Activated CD8-positive, alpha-beta memory T cell treated with anti-CD3 and anti-CD28 coated beads, Interleukin-2, amount 50 U/mL, for 4 hours (primary cell): ENCODE measurements at places on chromosomes 12 and 14.

GRCh38 chr12:106980944-106981343 lies 6.0 kb downstream of the MTERF2 start:
- no peak for DNase-seq

- no peak for DNase-seq
Measured at GRCh38 chr12:52791271-52792184, 4.4 kb downstream of the KRT3 start.

DNA sequence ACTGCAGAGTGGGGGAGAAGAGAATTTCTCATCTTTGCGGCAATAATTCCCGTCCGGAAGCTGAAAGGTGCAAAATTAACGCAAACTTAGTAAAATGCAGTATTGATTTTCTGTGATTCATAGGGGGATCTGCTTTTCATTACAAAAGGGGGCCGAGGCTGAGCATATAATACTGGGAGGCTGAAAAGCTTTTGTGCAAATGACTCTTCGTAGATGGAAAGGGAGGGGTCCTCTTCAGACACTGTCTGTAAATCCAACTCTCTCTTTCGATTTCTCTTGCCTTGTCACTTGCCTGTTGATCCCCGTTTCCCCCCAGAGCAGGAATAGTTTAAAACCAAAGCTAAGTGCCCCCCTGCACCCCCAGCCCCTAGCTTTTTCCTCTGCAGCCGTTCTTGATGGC lies 258.2 kb downstream of the VRK1 start:
- no peak for DNase-seq

- no peak for DNase-seq
Measured at GRCh38 chr12:82723891-82724290, 37.2 kb downstream of the TMTC2 start.

- no peak for DNase-seq
Measured at GRCh38 chr14:56138928-56139327, 20.7 kb downstream of the PELI2 start.

DNA sequence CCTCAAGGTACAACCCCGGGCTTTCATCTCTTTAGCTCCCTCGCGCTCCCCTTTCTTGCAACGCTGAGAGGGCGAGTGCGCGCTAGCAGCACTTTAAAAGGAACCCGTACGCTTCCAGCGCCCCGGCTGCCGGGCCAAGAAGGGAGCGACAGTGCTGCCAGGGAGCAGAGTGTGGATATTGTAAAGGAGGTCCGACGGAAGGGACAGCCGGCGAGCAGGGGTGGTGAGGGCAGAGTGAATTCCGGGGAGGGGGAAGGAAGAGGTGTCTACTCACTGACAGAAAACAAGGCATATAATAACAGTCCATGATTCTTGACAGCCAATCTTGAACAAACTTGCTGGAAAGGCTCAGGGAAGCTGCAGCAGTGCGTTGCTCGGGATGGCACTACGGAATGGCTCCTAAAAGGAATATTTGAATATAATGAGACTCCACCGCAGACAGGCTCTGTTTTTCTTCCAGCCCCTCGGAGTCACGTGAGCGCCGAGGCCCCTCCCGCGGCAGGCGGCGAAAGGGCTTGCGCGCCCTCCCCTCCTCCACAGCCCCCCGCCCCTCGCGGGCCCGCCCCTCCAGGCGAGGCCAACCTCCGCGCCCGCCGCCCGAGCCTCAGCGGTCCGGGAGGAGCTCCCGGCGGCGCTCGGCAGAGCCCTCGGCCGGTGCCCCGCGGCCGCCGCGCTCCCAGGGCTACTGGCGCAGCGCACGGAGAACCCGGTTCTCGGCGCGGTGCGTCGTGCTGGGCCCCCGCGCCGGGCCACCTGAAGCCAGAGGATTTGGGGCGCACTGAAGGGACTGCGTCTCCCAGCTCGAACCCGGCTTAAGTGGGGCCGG lies 3.4 kb downstream of the BMP4 start:
- no peak for DNase-seq
